ENCODE measurements at places on chromosomes 2 and 18.

DNA sequence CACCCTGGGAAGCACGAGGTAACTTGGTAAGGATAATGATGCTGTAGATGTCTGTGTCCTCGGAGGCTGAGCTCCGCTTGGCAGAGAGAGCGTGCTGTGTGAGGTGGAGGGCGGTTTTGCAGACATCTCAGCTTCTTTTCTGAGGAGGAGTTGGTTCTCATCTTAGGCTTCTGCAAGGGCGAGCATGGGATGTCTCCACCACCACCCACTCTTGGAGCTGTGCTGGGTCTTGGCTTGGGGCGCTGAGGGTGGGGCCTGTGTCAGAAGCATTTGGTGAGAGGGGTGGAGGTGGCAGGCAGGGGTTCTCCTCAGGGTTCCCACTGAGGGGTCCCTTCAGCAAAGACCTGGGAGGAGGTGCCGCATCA is 9.2 kb downstream of the OXER1 start:
- no peak overlapping the region for H3K4me3 ChIP-seq
- DNase-seq = no peak
- H3K27me3 ChIP-seq = no peaks in the 10 kb centered on the region
- H3K27ac ChIP-seq = no peak overlapping the region

DNA sequence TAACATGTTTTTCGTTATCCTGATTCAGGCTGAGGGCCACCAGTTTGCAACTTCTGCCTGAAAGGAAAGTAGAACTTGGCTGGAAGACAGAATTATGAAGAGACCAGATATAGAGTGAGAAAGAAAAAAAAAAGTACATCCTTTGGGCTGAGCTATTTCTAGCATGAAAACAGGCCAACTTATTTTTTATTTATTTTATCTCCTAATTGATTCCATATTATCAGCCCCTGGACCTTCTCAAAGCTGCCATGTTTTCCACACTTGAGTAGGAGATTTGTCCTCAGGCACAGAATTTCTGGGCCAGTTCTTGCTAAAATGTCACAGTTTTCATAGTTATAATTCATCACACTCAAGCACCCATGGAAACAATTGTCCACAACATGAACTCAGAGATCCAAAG is 586.8 kb upstream of the CNTNAP5 start:
- H3K36me3 ChIP-seq = no peaks in the 10 kb centered on the region
- H3K27ac ChIP-seq = no peak overlapping the region
- no peaks in the 10 kb centered on the region for H3K4me1 ChIP-seq
- no peak overlapping the region for H3K4me3 ChIP-seq
- no peaks in the 10 kb centered on the region for H3K27me3 ChIP-seq
- no peak for DNase-seq

DNA sequence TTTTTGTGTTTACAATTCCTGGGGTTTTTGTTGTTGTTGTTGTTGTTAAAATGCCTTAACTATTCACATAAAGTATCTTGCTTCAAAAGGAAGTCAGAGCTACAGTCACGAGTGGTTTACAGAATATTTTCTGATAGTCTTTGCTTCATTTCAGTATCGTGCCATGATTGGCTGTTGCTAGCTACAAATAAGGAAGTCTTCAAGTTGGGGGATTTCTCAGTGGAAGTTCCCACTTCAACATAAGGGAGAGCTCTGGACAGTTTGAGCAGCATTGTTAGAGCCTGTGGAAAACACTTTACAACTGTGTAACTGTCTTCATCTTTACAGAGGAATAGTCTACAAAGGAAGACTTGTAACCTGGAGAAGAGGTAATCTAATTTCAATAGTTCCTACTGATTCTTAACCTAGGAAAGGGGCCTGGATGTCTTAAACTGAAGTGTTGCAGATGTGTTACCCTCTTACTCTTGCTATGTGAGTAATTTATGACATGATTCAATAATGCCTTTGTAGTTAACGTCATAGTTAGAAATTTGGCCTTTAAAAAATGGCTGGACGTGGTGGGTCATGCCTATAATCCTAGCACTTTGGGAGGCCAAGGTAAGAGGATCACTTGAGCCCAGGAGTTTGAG is 23.4 kb upstream of the TANK start:
- peaks cover 61% of the 10 kb centered on the region for H3K4me1 ChIP-seq
- no peaks in the 10 kb centered on the region for H3K27me3 ChIP-seq
- H3K36me3 ChIP-seq = peaks cover 8% of the 10 kb centered on the region
- H3K27ac ChIP-seq = peak overlapping the region; percentile 99
- DNase-seq = no peak

- no peak for DNase-seq
- H3K36me3 ChIP-seq = no peaks in the 10 kb centered on the region
- no peak overlapping the region for H3K27ac ChIP-seq
- no peaks in the 10 kb centered on the region for H3K27me3 ChIP-seq
- H3K4me1 ChIP-seq = peaks cover 14% of the 10 kb centered on the region
Measured at GRCh38 chr18:51138936-51139335, 58.5 kb downstream of the MEX3C start.

DNA sequence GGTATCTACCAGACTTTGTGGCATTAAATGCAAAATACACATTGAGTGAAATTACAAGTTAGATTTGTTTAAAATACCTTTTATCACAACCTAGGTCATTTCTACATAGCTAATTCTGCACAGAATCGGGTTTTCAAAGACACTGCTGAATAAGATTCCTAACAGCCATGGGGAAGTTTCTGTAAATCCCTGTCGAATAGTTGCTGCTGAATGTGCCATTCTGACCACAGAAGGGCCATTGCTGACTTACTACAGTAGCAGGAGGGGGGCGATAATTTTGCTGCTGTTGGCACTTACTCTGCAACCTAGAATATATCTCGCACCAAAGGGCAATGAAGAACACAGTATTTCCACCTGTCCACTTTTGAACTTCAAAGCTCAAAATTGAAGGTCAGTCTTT is 232.8 kb downstream of the TCF4 start:
- no peak overlapping the region for H3K27ac ChIP-seq
- H3K4me1 ChIP-seq = no peaks in the 10 kb centered on the region
- no peaks in the 10 kb centered on the region for H3K36me3 ChIP-seq
- peaks cover 15% of the 10 kb centered on the region for H3K27me3 ChIP-seq
- DNase-seq = no peak

DNA sequence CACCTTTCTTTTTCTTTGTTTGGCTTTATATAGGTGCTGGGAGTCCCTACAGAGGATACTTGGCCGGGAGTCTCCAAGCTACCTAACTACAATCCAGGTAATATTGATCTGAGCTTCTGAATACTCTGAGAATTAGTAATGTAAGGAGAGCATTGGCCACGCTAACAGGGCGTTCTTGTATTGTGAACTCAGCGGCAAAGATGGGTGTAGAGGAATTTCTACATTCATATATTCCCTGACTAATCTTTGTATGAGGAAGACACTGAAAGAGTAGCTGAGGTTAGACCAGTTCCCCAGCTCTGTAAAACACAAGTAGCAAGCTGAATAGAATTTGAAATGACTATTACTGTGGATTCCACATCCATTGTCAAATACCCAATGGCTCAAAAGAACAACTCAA is 48.5 kb downstream of the CDK15 start:
- DNase-seq = no peak
- no peak overlapping the region for H3K4me3 ChIP-seq
- H3K4me1 ChIP-seq = peaks cover 12% of the 10 kb centered on the region
- H3K27me3 ChIP-seq = peaks cover 20% of the 10 kb centered on the region
- H3K27ac ChIP-seq = no peak overlapping the region

DNA sequence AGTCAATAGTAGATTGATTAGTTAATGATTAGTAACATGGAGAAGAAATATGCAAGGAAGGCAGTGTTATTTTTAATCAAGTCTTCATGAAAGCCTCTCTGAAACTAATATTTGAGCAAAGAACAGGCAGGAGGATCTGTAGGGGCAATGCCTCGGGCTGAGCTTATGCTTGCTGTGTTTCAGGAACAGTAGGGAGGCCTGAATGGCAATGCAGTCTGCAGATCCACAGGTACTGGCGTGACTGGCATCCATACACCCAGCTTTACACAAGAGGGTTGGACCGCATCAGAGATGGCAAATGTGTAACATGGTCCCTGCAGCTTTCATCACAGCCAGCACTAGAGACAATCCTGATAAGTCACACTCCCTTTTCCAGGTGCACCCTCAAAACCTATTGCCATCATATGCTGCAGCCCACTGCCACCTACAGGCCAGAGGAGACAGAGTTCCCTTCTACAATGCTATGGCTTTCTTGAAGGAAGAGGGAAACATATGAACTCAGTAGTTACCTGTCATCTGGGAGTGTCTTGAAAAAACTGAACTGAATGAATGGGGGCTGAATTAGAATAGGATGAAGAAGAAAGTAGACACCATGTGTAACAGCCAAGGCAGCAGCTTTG is 582.4 kb upstream of the RAB6C start:
- no peak for DNase-seq
- no peak overlapping the region for H3K27ac ChIP-seq
- H3K4me3 ChIP-seq = no peak overlapping the region
- H3K4me1 ChIP-seq = no peaks in the 10 kb centered on the region
- no peaks in the 10 kb centered on the region for H3K27me3 ChIP-seq

DNA sequence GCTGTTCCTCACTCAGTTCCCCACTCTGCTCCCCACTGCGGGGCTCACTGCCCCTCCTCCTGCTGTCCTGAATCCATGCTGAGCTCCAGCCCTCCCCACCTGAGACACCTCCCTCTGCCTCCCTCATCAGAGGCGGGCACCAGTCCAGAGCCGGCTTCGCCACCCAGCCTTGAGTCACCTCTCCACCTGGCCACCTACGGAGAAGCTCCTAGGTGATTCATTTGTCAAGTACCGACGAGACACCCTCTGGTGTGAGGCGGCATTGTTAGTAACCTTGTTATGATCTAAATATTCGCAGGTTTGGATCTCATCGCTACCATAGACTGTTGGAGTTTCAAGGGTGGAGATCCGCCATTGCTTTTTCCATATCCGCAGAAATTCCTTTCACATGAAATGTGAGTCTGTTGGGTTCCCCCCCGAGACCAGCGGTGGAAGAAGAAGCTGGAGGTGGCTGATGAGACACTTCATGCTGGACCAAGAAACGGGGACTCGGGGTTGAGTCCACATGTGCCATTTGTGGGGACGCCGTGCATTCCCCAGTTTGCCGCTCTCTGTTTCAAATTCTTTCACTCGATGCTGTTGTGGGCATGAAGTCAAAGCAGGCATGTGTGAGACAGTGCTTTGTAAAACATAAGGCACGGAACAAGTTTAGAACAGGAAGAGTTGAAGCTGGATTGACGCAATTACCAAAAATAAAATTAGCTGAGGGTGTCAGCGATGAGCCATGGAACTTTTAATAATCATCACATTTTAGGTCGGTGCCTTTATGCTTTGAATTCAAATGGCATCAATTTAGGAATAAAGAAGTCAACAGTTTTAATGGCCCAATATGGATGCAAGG is 259.8 kb upstream of the HDAC4 start:
- H3K27ac ChIP-seq = no peak overlapping the region
- H3K4me3 ChIP-seq = no peak overlapping the region
- no peaks in the 10 kb centered on the region for H3K4me1 ChIP-seq
- no peaks in the 10 kb centered on the region for H3K36me3 ChIP-seq

- H3K27ac ChIP-seq = no peak overlapping the region
- peaks cover 44% of the 10 kb centered on the region for H3K27me3 ChIP-seq
- no peaks in the 10 kb centered on the region for H3K4me1 ChIP-seq
Measured at GRCh38 chr18:50410894-50411293, 36.0 kb downstream of the SKA1 start.

GRCh38 chr2:238237431-238238135 is 2.3 kb downstream of the HES6 start:
- H3K27ac ChIP-seq = no peak overlapping the region
- no peaks in the 10 kb centered on the region for H3K36me3 ChIP-seq
- no peak overlapping the region for H3K4me3 ChIP-seq
- DNase-seq = no peak
- peaks cover 12% of the 10 kb centered on the region for H3K4me1 ChIP-seq

GRCh38 chr2:59752071-59752470 is 801.4 kb downstream of the BCL11A start:
- no peaks in the 10 kb centered on the region for H3K36me3 ChIP-seq
- H3K27me3 ChIP-seq = no peaks in the 10 kb centered on the region
- no peak for DNase-seq
- no peak overlapping the region for H3K4me3 ChIP-seq
- H3K27ac ChIP-seq = no peak overlapping the region
- H3K4me1 ChIP-seq = no peaks in the 10 kb centered on the region

DNA sequence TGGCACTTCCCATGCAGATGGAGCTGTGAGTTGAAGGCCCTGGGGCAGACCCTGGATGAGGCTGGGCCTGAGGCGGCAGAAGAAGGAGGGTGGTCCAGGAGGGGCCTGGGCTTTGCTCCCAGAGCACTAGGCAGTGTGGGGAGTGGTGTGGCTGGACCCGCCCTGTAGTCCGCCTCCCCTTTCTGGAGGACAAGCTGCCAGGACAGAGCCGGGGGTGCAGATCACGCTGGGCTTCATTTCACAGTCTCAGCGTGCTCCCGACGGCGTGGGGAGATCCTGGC is 49.8 kb downstream of the PTGR3 start:
- no peak overlapping the region for H3K4me3 ChIP-seq
- H3K27me3 ChIP-seq = no peaks in the 10 kb centered on the region
- H3K27ac ChIP-seq = no peak overlapping the region
- no peak for DNase-seq
- H3K4me1 ChIP-seq = peaks cover 12% of the 10 kb centered on the region
